Daoy (cell line): ENCODE measurements at places on chromosomes 3 and 15. TPM values are rescaled to one million over a fixed set of nuclear protein-coding genes. Genes with fewer than 3 reads are reported as not detected.
A peak's percentile ranks its signal among the peaks of the same experiment; 100 is the strongest.

GRCh38 chr3:194386648-194387047 is 12.4 kb downstream of the GP5 start:
- no peak for DNase-seq

GRCh38 chr15:50135031-50135551 is 16.1 kb upstream of the ATP8B4 start:
- peak; percentile 42 for DNase-seq

DNA sequence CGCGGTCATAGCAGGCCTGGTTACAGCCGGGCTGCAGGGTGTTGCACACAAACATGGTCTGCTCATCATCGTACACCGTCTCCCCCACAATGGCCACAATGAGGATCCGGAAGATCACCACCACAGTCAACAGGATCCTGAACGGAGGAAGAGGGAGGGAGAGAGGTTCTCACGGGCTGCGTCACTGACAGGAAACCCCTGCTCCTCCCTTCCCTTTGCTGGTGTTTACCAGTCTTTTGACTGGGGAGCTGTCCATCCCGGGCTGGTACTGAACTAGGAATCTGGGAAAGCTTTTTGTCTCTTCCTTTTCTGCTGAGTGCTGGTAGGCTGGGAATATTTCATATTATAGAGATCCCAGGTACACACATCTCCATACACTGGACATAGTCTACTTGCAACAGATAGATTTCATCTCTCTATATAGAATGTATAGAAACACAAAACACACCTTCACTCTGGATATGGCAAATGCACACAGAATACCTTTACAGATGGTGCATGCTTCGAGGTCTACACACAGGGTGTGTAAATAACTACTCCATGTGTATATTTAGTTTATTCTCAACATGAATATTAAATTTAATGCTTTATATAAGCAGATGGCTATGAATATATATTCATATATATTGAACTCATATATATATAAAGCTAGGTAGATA is 1.4 kb downstream of the GJD2 start:
- peak; percentile 59 for DNase-seq

DNA sequence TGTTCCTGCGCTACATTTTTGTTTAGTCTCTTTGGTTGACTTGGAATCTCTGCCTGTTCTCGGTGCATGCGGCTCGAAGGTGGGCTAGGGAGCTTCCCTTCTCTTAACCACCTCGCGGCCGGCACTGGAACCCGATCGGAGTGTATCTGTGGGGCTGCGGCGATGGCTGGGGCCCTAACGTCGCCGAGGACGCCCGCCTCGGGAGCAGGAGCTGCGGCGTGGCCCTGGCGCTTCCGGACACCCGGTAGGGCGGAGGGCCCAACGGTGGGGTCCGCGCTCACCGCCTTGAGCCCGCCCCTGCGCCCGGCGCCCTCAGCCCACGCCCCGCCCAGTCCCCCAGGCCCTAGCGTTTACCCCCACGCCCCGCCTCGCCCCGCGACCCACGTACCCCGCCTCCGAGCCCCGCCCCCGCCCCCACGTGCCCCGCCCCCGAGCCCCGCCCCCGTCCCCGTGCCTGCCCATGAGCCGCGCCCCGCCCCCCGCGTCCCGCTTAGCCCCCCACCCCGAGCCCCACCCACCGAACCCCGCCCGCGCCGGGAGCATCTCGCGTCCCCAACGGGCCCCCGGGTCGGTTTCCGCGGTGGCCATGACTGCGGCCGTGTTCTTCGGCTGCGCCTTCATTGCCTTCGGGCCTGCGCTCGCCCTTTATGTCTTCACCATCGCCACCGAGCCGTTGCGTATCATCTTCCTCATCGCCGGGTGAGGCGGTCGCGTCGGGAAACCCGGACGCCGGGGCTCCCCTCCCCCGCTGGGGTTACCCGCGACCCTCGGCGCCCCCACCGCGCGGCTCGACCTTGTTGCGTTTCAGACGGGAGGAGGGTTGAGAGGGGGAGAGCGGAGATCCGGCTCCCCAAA is at the start of gene APH1B:
APH1B (plus strand) TSS at position 568 of the 855 bp plus-strand sequence; CDS start at position 587, 19 bp downstream.
- DNase-seq: peak; percentile 82

GRCh38 chr3:71063773-71064290 is 519.7 kb downstream of the FOXP1 start:
- peak; percentile 47 for DNase-seq

GRCh38 chr15:66851311-66852063 is 149.5 kb downstream of the SMAD6 start:
- peak; percentile 89 for DNase-seq

DNA sequence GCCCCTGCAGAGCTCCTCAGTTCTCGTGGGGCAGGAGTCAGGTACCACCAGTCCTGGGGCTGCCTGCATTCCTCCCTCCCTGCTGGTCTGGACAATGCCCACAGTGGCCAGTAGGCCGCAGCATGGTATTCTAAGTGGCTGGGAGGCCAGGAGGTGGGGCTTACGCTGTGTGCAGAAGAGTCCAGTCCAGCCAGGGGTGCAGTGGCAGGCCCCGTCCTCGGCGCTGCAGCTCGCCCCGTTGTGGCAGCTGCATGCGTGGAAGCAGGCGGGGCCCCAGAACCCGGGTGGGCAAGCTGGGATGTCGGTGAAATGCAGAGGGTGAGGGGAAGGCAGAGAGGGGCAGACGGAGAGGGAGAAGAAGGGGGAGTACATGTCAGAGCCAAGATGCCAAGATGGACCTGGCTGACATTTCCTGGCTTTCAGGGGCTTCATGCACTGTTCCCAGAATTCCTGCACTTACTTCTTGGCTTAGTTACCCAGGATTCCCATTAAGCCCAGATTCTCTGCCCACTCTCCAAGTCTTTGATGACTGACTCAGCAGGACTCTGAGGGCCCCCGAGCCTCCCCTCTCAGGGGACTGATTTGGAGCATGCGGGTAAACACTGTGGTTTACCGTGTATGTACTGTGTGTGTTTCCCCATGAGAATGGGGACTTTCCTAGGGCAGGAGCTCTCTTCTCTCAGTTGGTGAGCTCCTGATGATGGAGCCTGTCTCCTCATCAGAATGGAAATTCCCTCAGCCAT is 47.5 kb downstream of the RAB11A start:
- DNase-seq: peak; percentile 74

GRCh38 chr3:40242216-40242615 is 67.3 kb upstream of the EIF1B start:
- DNase-seq: no peak

The PLSCR2 gene
- not detected in 2 replicates for total RNA-seq

The HCLS1 gene
- 0.68 and 1.3 TPM in 2 replicates for total RNA-seq

The CNTN3 gene
- total RNA-seq: 0.09 and 0.34 TPM in 2 replicates

The ITIH1 gene
- not detected in 2 replicates for total RNA-seq
